Karpas-422 (cell line): ENCODE measurements at places on chromosomes 13 and 19.
A peak's percentile ranks its signal among the peaks of the same experiment; 100 is the strongest.

DNA sequence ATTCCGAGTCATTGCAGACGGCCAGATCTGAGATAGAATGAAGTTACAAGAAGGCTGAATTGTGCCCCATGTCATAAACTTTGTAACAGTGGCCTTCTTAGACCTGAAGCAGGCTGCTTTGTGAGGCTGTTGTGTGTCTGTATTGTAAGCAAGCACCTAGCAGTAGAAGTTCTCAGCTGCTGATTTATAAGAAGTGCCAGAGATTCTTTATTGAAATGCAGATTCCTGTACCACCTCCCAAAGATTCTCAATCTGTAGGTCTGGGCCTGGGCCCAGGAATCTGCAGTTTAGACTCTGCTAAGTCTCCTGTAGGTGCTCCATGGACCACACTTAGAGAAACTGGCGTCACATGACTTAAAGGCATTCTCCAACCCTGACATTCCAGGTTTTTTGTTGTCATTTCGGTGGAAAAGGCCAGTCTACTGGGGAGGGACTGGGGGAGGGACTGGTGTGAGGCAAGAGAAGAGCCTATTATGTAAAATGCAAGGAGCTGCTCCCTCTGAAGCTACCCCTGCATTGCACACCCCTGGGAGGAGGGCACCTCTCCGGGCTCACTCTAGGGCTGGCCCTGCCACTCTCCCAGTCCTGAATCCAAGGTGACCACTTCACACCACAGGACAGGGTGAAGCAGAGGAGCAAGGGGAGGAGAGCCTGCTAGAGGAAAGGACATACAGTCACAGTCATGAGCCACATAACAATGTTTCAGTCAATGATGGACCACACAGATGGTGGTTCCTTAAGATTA is 769 bp upstream of the TMEM272 start:
- no peak for DNase-seq

GRCh38 chr19:56091751-56092546 is 29.1 kb downstream of the ZNF787 start:
- DNase-seq, result no peak

DNA sequence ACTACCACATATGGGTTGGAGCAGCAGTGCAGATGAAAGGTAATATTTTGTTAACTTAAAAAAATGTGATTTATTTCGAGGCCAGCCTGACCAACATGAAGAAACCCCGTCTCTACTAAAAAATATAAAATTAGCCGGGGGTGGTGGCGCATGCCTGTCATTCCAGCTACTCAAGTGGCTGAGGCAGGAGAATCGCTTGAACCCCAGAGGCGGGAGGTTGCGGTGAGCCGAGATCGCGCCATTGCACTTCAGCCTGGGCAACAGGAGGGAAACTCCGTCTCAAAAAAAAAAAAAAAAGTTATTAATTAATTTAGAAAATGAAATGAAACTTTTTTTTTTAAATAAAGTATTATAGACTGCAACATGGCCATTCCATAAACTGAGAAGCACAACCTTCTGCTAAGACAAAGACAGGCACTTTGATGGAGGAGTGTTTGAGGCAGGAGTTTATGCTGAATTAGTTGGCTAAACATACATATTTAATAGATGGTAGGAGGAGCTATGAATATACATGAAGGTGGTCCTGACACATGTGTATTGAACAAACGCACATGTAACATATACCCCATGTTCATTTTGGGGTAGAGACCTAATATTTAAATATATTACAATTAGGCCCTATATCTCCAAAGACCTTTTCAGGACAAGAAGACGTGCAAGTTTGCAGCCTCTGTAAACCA is 1485.3 kb upstream of the MIR17HG start:
- DNase-seq, result no peak

DNA sequence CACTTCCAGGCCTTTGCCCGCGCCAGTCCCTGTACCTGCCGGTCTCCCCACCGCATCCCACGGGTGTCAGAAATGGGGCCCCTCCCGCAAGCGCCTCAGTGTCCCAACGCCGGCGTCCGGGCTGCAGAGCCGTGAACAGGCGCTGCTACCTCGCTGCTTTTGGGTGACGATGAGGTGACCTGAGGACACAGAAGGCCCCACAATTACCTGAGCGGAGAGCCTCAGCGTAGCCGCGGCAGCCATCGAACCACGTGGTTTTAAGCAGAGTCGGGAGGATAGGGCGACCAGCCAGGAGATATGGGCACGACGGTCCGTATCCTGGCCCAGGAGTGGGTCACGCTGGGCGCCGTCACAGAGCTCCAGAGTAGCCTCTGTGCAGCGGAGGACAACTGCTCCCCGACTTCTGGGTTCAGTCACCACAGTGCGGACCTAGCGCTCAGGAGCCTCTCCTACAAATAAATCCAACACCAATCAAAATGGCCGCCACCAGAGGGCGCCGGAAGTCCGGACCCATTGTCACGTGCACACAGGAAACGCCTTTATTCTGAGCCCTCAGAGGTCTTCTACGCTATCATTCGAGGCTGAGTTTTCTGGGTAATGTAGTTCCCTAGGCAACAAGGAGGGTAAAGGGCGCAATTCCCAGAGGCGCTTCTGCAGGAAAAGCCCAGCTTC is at the start of gene ZNF814:
Gene ZNF814, minus strand, starts transcription at position 478 of the 672 bp plus-strand sequence. Its CDS starts 235 bp downstream, at position 243.
- DNase-seq, result peak; percentile 94

GRCh38 chr13:36857253-36857652 is 38.2 kb downstream of the RFXAP start:
- no peak for DNase-seq

- DNase-seq, result no peak
Measured at GRCh38 chr13:105282406-105283285, 1252.8 kb downstream of the EFNB2 start.

- no peak for DNase-seq
Measured at GRCh38 chr13:32748305-32748704, 162.1 kb downstream of the PDS5B start.

- DNase-seq, result peak; percentile 61
Measured at GRCh38 chr13:41458187-41458760, 924 bp downstream of the RGCC start.

DNA sequence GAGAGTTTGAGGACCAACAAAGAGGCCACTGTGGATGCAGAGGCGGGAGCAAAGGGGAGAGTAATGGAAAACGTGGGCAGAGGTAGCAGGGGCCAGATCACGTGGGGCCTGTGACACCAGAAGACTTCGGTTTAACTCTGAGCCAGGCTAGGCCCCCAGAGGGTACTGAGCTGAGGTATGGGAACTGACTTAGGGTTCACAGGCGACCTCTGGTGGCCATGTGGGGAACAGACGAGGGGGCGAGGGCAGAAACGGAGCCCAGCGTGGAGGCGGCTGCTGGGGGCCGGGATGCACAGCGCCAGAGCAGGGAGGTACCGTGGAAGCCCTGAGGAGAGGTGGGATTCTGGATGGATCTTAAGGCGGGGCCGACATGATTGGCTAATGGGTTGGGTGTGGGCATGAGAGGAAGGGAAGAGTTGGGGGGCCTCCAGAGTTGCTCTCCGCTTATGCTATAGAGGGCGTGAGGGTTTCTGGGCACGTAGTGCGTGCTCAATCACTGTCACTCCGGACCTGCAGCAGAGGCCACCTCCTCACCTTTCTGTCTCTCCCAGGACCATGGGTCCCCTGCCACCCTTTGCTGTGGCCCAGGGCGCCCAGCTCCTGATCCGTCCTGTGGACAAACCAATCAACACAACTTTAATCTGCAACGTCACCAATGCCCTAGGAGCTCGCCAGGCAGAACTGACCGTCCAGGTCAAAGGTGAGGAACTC is 13.7 kb downstream of the PVR start:
- peak; percentile 86 for DNase-seq

GRCh38 chr13:66546534-66547379 is 683.4 kb downstream of the PCDH9 start:
- DNase-seq, result no peak

DNA sequence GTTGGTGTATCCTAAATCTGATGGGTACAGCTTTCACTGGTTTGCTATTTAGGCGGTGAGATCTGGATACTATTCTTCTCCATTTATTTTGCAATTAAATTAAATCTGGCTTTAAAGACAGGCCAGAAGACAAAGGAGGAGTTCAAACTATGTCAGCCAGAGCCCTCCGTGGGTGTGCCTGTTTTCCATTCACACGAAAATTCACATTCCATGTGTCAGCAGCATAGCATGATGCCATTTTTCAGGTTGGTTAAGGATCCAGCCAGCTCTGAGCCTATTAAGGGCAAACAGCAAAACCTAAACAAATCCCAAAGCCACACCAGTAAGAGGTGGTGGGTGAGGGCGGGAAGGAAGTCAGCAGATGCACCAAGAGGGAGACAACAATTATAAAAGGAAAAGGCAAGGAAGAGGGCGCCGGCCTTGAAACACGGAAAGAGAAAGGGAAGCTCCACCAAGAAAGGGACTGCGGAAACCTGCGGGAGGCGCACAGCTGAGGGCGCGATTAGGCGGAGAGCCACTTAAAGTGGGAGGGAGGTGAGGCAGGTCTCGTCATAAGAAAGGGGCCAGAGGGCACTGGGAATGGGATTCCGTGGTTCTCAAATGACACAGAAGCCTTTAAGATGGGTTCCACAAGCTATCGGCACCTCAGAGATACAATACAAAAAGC is 43.0 kb downstream of the CARS2 start:
- DNase-seq, result no peak

- DNase-seq, result no peak
Measured at GRCh38 chr13:39039041-39039440, 785 bp downstream of the NHLRC3 start.

- DNase-seq, result no peak
Measured at GRCh38 chr13:52165411-52165810, 6.0 kb upstream of the NEK3 start.

DNA sequence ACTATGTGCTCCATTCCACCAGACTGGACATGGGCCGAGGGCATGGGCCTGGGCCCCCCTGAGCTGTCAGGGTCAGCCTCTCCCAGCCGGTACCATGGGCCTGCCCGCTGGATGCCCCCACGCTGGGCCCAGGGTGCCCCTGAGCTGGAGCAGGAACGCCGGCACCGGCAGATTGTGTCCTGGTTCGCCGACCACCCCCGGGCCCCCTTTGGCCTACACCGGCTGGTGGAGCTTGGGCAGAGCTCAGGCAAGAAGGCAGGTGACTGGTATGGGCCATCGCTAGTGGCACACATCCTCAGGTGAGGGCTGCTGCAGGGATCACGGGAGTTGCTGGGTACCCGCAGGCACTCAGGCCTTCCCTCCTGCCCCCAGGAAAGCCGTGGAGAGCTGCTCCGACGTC is 3.1 kb downstream of the ATG4D start:
- no peak for DNase-seq

- no peak for DNase-seq
Measured at GRCh38 chr13:33026489-33027152, 10.4 kb downstream of the KL start.

DNA sequence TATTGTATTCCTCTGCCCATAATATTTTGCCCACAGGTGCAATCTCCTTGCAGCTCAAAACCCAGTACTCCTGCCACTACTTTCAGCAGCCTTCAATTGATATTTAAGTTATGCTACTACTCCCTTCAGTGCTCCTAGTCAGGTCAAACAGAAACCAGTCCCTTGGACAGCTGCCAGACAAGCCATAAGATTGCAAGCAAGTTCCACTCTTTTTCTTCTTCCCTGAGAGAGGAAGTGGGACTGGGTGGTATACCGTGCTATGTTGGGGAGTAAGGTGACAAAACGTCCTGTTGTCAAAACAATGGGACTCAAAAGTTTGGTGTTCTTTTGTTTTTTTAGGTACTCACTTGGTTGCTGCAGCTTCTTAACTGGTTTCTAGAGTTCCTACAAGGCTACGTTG is 63.1 kb upstream of the FRY start:
- no peak for DNase-seq

DNA sequence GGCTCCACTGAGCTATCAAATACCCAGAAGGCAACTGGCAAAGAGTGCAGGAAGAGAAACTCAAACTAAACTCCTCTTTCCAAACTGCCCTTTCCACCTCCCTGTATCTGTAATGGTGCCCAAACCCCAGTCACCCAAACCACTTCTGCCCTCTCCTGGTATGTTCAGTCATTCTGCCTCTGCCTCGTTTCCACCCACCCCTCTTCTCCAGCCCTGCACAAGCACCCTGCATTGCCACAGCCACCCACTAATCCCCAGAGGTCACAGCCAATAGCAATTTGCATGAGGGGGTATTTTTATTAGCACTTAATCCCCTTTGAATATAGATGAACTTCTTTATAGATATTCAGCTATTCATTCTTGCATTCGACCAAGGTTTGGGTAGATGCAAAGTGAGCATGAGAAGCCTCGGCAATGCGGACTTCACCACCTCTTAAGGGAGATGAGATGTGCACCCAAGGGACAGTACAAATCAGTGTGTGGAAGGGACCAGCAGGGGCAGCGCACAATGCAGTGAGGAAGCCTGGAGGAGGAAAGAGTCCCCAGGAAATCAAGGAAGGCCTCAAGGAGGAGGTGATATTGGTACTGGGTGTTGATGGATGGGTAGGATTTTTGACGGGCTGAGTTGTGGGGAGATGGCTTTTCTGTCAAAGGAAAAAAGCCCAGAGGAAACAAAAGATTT is 12.4 kb downstream of the TMEM272 start:
- peak; percentile 98 for DNase-seq

- DNase-seq, result no peak
Measured at GRCh38 chr13:93430381-93430780, 203.8 kb downstream of the GPC6 start.

GRCh38 chr19:46999878-47000277 is 19.8 kb upstream of the NPAS1 start:
- no peak for DNase-seq

GRCh38 chr13:92972751-92973150 is 253.9 kb upstream of the GPC6 start:
- no peak for DNase-seq

DNA sequence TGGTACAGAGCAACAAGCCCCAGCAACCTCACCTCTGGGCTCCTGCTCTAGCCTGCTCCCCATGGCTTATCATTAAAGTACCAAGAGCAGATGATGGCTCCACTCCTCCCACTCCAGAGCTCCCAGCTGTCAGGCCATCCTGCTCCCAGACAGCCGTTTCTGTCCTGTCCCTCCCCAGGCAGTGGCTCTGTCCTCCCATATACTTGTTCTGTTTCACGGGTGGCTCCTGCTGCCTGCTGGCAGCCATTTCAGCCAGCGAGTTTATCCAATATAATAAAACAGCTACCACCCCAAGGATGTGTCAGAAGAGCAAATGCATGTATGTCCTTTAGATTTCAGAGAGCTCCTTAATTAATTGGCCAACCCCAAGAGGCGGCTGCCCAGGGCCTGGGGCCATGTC is 79.4 kb upstream of the VSTM2B start:
- DNase-seq, result no peak

DNA sequence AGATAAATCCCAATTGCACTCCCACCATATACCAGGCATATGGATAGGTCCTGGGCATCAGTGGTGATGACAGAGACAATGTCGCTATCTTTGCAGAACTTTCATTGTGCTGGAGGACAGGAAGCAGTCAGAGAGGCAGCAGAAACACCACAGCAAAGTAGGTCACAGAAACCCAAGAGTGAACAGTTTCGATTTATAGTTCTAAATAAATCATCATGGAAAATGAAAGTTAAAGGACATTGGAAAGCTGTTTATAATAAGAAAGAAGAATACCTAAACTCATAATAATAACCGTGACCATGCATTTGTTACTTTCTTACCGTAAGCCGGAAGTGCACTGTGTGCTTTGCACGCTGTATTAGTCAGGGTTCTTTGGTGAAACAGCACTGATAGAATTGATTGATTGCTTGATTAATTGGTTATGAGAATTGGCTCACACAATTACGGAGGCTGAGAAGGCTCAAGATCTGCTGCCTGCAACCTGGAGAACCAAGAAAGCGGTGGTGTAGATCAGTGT is 38.9 kb downstream of the ALOX5AP start:
- no peak for DNase-seq

GRCh38 chr13:41995946-41996345 is 35.0 kb upstream of the VWA8 start:
- no peak for DNase-seq
